ENCODE measurements at places on chromosomes 4 and X.

DNA sequence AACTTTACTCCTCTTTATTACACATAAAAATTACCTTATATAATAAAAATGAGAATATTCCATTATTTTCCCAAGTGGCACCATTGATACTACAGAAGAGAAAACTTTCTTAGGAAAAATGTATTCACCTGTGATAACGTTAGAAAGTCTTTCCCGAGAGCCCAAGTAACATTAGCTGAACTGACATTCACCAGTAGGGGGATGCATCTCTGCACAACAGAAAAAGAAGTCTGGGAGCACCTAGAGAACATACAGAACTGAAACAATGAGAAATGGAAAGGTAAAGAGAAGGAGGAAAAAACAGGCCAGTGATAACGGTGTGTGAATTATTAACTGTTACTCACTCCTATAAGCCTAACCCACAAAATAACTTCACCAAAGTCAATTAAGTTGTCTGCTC lies 423.3 kb downstream of the CENPC start:
- DNase-seq, result no peak

DNA sequence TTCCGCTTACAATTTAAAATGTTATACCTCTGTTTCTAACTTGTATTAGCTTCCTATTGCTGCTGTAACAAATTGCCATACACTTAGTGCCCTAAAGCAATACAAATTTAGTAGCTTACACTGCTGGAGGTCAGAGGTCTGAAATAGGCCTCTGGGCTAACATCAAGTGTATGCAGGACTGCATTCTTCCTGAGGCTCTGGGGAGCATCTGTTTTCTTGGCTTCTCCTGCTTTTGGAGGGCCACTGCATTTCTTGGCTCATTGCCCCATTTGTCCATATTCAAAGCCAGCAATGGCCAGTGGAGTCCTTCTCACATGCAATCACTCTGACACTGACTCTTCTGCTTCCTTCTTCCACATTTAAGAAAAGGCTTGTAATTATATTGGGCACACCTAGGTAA lies 639.8 kb upstream of the INTU start:
- DNase-seq, result no peak

GRCh38 chrX:68695206-68695845 lies 47.9 kb downstream of the STARD8 start:
- DNase-seq, result no peak

DNA sequence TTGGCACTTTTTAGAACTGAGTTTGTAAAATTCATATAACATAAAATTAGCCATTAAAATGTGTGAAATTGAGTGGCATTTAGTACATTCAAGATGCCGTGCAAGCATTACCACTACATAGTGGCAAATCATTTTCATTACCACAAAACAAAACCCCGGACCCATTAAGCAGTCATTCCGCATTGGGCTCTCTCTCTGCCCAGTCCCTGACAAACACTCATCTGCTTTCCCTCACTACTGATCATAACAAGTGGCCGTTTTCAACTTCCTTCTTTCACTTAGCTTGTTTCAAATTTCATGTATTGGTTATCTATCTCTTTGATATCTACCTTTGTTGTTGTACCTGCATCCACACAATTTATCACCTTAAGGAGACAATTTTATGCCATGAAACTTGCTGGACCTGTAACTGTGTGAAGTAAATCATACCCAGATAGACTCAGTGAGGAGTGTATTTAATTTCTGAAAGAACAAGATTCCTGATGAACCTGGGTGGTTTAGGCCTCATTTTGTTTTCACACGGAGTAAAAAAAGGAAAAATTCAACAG lies 202.1 kb downstream of the OR13H1 start:
- no peak for DNase-seq

DNA sequence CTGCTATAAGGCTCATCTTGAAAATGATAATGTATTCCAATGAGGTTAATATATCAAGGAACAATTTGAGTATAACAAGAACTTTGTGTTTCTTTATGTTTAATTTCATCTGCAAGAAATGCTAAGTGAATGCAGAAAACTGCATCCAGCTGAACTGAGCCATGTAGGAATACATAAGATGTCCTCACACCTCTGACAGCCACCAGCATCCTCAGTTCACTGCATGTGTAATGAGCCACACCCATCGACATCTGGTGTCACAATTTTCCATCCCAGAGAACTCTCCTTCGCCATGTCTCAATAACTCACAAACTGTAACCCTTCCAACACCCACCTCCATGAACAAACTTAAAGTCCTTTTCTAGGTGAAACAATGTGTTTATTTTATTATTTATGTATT lies 3.3 kb upstream of the IL21 start:
- no peak for DNase-seq

DNA sequence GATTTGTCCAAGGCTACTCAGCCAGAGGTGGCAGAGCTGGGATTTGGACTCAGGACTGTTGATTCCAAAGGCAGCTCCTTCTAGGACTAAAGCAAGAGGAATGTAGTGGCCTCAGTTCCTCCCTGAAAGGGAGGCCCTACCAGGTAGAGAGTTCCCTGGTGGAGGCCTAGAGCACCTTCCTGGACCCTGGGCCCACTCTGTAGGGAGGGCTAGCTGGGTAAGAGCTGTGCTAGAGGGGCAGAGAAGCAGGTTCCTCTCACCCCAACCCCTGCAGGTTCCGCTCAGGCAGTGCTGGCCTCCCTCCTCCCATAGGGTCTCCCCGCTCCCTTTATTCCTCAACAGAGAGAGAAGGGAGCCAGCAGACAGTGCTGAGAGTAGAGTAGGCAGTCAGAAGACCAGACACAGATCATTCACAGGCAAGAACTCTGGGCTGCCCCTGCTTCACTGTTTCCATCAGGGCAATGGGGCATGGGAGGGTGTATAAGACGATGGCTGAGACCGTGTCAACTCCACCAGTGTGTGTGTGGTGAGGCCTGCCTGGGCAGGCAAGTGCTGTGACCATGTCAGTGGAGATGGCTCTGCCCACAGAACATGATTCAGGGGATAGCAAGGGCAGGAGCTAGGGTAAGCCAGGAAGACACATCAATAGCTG lies 12.4 kb upstream of the PJA1 start:
- no peak for DNase-seq

DNA sequence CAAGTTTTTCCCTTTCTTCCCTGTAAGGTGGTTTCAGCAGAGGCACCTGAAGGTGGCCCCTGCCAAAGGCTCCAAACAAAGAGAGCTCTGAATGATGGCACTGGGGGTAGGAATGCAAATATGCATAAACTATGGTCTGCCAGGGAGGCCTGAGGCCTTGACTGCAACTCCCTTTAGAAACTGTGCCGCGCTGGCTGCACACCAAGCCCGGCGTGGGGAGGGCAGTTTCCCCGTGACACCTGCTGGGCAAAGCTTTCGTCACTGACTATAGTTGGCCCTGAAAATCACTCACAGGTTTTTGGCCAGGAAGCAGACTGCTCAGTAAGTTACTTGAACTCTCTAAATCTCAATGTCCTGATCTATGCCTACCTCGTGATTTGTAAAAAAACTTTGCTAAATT lies 97.8 kb upstream of the ATOH1 start:
- DNase-seq, result no peak

- DNase-seq, result no peak
Observed at GRCh38 chrX:84907324-84907968, 96.2 kb upstream of the APOOL start.

DNA sequence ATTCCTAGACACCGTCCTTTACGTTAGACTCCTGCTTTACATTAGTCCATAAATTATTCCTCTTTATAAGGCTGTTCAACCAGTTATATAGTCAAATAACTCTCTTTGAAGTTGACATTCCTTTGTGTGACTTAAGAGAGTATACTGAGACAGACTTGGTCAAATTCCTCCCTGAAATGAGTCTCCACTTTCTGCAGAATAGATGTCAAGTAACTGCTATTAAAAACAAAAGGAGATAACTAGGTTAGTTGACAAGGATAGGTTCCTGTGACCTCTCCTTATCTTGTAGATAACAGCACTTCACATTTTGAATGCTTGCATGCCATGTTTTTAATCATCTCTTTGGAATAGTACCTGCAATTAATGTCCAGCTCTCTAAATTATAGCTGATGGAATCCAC lies 5.7 kb downstream of the GUCY1A1 start:
- no peak for DNase-seq

DNA sequence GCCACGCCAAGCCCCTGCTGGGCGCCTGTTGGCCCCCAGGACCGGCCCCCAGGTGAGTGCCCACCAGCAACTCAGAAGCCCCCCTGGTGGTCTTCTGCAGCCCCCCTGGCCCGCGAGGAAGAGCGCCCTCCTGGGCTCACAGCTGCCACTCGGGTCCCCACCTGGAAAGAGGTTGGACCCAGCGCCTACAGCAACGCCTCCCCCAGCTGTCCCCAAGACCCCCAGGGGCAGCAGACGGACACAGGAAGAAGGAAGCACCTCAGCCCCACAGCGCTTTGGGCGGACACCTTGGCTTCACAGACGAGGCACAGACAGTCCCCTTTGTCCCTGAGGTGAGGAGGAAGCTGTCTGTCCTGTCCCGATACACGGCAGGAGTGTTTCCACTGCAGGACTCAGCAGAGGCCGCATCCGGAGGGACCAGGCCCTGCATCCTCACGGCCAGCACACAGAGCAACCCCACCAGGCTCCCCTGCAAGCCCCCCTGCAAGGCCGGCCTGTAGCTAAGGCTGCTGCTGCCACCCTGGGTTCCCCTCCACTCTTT lies 115.6 kb upstream of the NKX1-1 start:
- DNase-seq, result no peak

- DNase-seq, result no peak
Observed at GRCh38 chr4:139484783-139485311, 30.9 kb downstream of the RAB33B start.

Measured in T-helper 17 cell (primary cell).